ENCODE measurements at places on chromosomes 5 and 9.

GRCh38 chr9:127913682-127914081 is 3.2 kb downstream of the ST6GALNAC4 start:
- no peaks in the 10 kb centered on the region for H3K27me3 ChIP-seq
- no peak for DNase-seq
- peaks cover 61% of the 10 kb centered on the region for H3K4me1 ChIP-seq
- H3K36me3 ChIP-seq = peaks cover 60% of the 10 kb centered on the region

DNA sequence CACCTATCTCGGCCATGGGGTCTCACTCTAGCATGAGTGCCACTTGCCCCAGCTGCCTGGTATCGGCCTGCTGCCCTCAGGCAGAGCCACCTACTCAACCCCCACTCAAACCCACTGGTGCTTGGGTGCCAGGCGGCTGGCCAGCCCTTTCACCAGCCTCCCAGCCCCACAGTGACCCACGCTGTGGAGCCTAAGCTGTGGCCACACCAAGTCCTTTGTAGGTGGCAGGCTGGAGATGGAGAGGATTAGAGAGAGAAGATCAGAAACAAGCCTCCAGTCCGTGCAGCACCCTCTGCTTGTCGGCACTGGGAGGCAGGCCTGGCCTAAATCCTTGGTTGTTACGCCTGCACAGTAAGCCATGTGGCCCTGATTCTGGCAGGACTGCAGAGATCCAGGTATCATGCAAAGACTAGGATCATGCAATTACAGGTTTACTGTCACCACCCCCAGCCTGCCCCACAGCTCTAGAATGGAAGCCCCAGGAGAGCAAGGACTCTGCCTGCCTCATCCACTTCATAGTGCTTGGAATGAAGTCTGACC is 171.7 kb downstream of the COL23A1 start:
- H3K27me3 ChIP-seq = peaks cover 6% of the 10 kb centered on the region
- peaks cover 2% of the 10 kb centered on the region for H3K4me1 ChIP-seq
- no peak for DNase-seq
- no peaks in the 10 kb centered on the region for H3K36me3 ChIP-seq
- no peak overlapping the region for H3K27ac ChIP-seq
- H3K4me3 ChIP-seq = no peak overlapping the region

DNA sequence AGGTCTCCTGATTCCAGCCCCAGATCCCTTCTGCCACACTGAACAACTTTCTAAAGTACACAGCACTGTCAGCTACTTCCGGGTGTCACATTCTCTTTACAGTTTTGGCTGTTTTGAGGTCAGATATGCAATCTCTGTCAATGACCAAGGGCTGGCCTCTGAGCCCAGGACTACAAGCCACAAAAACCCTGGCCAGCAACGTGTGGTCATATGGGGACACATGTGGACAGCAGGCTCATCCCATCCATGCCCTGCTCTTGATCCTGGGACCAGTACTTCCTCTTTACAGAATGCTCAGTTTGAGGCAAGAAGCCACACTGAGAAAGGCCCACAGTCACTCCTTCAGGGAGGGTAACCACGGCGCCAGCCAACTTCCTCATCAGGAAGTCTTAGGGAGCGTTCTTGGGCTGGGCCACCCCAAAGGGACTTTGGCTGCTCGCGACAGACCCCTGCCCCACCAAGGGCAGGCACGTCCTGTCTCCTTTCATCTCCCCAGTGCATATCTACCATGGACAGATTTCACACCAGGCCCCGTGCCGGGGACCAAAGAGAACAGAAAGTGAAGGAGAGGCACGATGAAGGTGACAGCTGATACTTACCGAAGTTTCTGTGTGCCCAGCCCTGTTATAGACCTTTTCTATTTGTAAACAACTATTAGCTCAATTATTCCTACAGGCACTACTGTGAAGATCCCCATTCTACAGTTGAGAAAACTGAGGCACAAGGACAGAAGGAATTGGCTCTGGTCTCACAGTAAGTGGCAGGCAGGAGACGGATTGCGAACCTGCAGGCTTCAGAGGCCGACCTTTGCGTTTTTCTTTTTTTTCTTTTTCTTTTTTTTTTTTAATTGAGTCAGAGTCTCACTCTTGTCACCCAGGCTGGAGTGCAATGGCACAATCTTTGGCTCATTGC is 37.3 kb downstream of the STK10 start:
- H3K27ac ChIP-seq = peak overlapping the region; percentile 94
- peak; percentile 47 for DNase-seq
- H3K27me3 ChIP-seq = no peaks in the 10 kb centered on the region
- peaks cover 88% of the 10 kb centered on the region for H3K4me1 ChIP-seq
- H3K36me3 ChIP-seq = peaks cover 91% of the 10 kb centered on the region

DNA sequence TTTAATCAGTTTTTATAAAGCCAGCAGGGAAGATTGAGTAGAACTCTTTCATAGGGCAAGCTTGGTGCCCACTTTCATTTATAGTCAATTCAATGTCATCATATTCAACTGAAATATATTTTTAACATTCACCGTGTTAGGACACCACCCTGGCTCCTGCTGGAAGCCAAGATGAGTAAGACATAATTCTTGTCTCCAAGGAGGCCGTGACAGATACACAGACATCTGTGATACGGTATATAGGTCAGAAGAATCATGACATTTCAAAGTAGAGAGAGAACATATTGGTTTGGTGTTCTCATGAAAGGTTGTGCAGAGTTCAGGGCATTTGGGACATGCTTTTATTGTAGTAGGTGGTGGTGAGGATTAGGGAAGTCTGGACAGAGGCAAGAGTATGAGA is 120.1 kb downstream of the CMYA5 start:
- H3K27me3 ChIP-seq = peaks cover 2% of the 10 kb centered on the region
- no peaks in the 10 kb centered on the region for H3K4me1 ChIP-seq
- H3K4me3 ChIP-seq = no peak overlapping the region

DNA sequence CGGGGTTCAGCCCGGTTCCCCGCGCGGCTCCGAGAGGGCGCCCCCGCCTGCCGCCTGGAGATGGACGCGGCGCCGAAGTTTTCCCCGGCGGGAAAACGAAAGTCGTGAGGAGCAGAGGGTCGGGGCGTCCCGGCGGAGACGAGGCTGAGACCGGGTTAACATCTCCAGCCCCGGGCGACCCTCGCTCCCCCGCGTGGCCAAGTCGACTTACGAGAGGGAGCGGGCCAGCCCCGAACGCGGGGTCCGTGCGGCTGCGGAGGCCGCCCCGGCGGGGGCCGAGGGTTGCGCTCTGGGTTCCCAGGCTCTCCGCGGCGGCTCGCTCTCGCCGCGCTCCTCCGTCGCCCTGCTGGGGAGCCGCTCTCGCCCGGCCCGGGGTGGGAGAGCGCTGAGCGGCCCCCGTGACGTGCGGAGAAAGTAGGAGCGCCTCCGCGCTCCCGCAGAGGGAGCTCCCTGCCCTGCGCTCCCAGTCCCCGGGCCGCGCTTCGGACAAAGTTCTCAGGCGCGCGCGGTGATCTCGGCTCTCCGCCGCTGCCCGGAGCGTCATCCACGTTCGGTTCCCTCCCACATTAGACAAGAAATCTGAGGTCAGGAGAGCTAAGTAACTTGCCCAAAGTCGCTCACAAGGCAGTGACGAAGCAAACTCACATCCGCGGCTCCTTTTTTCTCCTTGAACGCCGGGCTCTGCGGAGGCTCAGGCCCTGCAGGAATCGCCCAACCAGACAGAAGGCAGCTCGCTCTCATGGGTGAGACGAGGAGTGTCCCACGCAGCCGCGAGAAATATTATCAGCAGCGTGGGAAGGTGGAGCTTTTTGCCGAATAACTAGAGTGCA is 1.2 kb upstream of the GCNT4 start:
- peaks cover 14% of the 10 kb centered on the region for H3K27me3 ChIP-seq
- no peaks in the 10 kb centered on the region for H3K36me3 ChIP-seq
- H3K4me3 ChIP-seq = peak overlapping the region; percentile 85
- H3K27ac ChIP-seq = peak overlapping the region; percentile 90
- peak; percentile 74 for DNase-seq

GRCh38 chr9:104774132-104774531 is 10.2 kb downstream of the NIPSNAP3B start:
- no peak for DNase-seq
- H3K27ac ChIP-seq = no peak overlapping the region
- H3K4me1 ChIP-seq = no peaks in the 10 kb centered on the region
- no peaks in the 10 kb centered on the region for H3K36me3 ChIP-seq
- H3K4me3 ChIP-seq = no peak overlapping the region
- no peaks in the 10 kb centered on the region for H3K27me3 ChIP-seq

DNA sequence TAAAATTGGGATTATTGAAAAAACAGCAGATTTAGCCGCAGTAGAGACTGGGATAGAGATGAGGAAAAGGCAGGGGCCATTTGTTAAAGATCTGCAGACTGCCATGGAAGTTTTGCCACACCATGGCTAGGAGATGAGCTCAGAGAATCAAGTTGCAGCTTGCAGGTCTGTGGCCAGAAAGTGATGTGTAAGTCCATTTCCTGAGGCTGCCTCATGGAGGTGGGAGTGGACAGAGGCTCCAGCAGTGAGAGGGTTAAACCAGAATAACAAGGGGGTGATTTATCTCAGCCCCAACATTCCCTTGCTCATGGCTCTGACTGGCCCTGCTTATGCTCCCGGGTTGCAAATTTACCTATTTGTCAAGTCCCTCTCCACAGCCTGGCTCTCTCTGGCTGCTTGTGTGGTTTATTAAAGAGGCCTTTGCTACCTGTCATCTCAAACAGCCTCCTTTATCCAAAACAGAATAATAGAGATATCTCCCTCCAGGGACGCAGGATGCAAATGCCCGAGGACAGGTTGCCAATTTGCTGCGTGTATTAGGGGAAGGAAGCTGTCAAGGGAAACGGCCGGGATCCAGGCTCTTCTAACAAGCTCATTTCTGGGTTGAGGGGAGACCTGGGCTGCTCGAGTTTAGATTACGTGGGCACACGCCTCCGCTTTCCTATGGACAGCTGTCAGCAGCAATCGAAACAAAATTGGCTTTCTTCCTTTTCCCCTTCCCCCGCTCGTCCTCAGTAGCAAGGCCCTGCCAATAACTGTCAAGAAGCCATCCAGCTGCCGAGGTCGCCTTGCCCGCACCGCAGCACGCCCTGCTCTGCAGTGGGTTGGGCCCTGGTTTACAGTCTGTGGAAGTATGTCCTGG is 72.8 kb upstream of the PITX1 start:
- H3K4me1 ChIP-seq = no peaks in the 10 kb centered on the region
- H3K27ac ChIP-seq = no peak overlapping the region
- H3K27me3 ChIP-seq = no peaks in the 10 kb centered on the region
- no peaks in the 10 kb centered on the region for H3K36me3 ChIP-seq
- no peak for DNase-seq
- no peak overlapping the region for H3K4me3 ChIP-seq

- DNase-seq = no peak
- no peak overlapping the region for H3K4me3 ChIP-seq
- H3K4me1 ChIP-seq = no peaks in the 10 kb centered on the region
- no peaks in the 10 kb centered on the region for H3K36me3 ChIP-seq
- H3K27ac ChIP-seq = no peak overlapping the region
Measured at GRCh38 chr5:168932400-168933189, 353.4 kb upstream of the PANK3 start.

DNA sequence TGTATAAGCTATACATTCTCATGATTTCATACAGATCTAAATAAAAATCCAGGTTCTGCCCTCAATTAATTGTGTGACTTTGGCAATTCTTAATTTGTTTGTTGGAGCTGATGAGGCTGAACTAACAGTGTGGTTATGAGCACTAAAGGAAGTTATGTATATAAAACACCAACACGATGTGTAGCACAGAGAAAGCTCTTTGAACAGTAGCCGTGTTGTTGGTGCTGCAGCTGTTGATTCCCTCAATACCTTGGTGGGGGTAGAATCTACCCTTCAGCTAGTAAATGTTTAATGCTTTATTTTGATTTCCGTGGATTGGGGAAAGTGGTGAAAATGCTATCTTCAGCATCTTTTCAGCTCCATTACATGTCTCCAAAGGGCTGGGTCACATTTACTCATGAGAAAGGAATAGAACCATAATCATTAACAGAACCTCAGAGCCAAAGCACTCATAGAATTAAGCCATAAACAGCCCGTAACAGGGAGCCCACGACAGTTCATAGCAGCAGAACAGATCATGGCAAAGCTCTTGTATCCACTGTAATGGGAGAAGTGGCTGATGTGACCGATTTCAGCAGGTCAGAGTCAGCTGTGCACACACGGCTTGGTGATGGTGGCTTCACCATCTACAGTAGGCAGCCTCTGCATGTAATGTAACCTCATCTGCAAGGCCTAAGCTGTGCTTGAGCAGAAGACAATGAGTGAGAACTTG is 332.7 kb downstream of the DIRAS2 start:
- no peaks in the 10 kb centered on the region for H3K36me3 ChIP-seq
- H3K4me3 ChIP-seq = no peak overlapping the region
- H3K27ac ChIP-seq = no peak overlapping the region

- no peaks in the 10 kb centered on the region for H3K27me3 ChIP-seq
- H3K4me1 ChIP-seq = no peaks in the 10 kb centered on the region
- no peak for DNase-seq
- no peaks in the 10 kb centered on the region for H3K36me3 ChIP-seq
Measured at GRCh38 chr5:104412649-104413240, 850.2 kb upstream of the NUDT12 start.

- no peaks in the 10 kb centered on the region for H3K4me1 ChIP-seq
- no peak for DNase-seq
- H3K27ac ChIP-seq = no peak overlapping the region
Measured at GRCh38 chr5:168808051-168808616, 229.0 kb upstream of the PANK3 start.

All from activated T-cell treated with anti-CD3 and anti-CD28 coated beads, Interleukin-2, amount 50 U/mL, for 24 hours (primary cell).